Cortex of kidney (tissue), 1 donor: ENCODE measurements at places on chromosomes 6 and 20.

DNA sequence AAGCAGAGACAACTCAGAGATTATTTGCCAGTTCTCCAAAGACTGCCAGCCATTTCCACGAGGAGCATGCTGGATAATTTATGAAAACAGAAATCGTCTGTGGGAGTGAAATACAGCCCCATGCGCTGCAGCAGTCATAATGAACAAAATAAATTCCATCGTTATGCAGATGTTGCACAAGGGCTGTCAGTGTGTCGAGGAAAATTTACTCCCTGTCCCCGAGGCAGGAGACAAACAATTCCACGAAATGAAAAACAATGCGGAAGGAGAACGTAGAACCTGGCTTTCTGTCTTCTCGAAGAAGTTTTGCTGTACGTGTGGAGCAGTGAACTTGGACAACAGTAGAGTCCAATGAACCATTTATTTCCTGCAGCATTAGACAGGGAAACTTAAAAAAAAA, 399.4 kb downstream of the CD83 start:
- no peak for DNase-seq

DNA sequence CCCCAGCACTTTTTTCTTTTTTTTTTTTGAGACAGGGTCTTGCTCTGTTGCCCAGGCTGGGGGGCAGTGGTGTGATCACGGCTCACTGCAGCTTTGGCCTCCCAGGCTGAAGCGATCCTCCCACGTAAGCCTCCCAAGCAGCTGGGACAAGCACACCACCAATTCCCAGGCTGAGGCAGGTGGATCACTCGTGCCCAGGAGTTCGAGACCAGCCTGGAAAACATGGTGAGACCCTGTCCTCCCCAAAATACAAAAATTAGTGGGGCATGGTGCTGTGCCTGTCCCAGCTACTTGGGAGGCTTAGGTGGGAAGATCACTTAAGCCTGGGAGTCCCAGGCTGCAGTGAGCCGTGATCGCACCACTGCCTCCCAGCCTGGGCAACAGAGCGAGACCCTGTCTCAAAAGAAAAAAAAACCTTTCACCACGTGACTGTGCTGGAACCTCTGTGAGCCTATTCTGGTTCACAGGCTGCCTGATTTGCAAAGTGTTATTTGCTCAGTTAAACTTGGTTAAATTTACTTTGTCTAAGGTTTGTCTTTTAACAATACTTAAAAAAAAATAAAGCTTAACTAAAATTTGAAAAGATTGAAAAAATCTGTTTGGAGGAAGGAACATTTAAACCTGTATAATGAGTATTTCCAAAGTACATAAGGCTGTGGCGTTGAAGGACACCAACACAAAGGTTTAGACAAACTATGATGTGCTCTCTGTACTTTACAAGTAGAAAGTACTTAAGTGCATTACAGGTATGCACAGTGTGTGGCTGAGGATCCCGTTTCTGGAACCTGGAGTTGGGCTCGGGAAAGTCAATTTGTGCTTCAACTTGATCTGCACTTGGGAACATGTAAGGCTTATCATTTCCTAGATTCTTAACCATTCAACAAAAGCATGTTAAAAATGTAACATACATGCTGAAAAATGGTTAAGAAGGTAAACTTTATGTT, 55.0 kb downstream of the PPP1R3G start:
- DNase-seq = no peak

DNA sequence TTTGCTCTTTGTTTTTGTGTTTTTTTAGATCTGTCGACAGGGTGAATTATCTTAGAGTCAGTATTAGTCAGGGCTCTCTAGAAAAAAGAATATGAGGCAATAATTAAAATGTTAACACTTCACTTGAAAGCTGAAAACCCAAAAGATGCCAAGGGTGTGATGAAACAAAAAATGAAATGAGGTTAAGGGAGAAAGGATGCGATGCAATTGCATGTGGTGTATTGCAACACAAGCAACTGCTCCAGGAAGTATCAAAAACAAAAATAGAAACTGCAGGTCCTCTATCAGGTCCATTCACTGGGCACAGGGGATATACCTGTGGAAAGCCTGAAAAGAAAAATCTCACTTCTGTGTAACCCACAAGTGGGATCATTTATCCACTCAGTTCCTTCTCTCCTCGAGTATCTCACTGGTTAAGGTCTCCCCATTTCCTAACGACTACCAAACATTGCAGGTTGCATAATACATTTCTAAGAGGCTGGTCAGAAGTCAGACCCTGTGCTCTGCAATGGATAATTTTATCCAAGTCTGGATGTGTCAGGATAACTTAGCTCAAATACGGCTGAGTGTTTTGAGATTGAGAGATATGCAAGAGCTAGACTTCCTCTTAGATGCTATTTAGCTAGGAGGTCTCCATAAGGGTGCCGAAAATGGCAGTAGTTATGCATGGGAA, 257.7 kb upstream of the GJE1 start:
- no peak for DNase-seq

DNA sequence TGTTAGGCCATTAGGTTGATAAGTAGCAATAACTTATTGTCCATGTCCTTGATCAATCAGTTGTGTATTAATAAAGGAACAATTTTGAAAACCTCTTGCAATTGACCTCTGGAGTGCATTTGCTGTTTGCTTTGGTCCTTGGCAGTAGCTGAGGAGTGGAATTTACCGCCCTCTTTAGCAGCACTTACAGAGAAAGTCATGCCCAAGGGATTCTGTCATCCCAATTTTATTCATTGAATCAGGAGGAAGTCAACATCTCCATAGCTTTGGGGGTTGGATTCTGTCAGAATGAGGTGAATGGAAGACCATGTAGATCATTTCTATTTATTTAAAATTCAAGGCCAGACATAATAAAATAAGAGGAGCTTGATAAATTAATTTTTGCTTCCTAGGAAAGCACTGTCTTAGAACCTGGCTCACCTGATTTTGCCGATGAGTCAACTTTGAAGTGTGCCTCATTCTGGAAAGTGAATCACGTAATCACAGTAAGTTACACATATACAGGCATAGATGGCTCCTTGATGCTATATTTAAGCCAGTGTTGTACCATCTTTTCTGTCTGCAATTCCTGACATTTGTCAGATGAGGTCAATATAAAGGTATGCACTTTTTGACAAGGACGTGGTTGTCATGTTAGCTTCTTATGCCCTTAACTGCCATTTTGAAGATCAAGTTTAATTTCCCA, 128.7 kb upstream of the MLIP start:
- DNase-seq = no peak

DNA sequence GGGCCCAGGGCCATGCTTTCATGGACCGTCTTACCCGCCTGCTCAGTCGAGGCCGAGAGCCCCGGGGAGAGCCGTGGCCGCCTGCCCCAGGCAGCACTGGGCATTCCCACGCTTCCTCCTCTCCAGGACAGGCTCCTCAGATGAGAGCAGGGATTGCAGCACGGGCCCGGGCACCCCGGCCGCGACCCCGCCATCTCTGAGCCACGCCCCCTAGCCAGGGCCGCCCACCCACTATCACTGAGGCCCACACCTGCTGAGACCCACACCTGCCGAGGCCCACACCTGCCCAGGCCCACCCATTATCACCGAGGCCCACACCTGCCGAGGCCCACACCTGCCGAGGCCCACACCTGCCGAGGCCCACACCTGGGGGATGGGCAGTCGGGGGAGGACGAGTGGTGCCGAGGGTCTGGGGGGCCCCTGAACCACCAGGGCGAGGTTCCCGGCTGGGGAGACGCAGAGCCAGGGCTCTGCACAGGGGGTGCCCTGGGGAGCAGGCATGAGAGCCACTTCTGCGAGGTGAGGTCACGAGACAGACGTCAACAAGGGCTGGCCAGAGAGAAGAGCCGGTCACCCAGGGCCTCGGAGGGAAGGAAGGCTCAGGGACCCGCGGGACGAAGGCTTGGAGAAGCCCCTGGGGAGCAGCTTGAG, 235.6 kb downstream of the ERMARD start:
- no peak for DNase-seq

GRCh38 chr20:860891-861290, 27.4 kb downstream of the FAM110A start:
- no peak for DNase-seq

- DNase-seq = no peak
Measured at GRCh38 chr20:24701668-24702067, 232.2 kb downstream of the SYNDIG1 start.

- no peak for DNase-seq
Measured at GRCh38 chr6:142300758-142301650, 803 bp upstream of the ADGRG6 start.

- DNase-seq = no peak
Measured at GRCh38 chr6:80006541-80006940, 2.1 kb downstream of the TTK start.

DNA sequence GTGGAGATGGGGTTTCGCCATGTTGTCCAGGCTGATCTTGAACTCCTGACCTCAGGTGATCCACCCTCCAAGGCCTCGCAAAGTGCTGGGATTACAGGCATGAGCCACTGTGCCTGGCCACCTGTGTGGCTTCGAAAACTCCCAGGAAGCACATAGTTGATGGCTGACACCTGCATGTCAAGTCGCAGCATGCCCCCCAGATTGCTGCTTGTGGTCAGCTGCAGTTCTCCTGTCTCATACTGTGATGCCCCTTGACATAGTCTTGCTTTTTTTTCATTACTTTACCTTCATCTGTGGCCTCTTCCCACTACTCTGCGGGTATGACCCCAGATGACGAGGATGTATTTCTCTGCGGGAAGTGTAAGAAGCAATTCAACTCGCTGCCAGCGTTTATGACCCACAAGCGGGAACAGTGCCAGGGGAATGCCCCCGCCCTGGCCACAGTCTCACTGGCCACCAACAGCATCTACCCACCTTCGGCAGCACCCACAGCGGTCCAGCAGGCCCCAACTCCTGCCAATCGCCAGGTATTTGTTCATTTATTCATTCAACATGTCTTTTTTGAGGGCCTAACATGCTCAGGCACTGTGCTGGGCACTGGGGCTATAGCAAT, 13.1 kb downstream of the ZNF341 start:
- no peak for DNase-seq
